ENCODE measurements at places on chromosomes 3 and 15. TPM values are rescaled to one million over a fixed set of nuclear protein-coding genes. Genes with fewer than 3 reads are reported as not detected.
A peak's percentile ranks its signal among the peaks of the same experiment; 100 is the strongest.

- no peak for ATAC-seq
Measured at GRCh38 chr3:71029770-71030169, 553.8 kb downstream of the FOXP1 start.

PROS1 gene
- 1.1 TPM for total RNA-seq

- no peak for ATAC-seq
Measured at GRCh38 chr3:104584682-104585081, 782.0 kb upstream of the ALCAM start.

DNA sequence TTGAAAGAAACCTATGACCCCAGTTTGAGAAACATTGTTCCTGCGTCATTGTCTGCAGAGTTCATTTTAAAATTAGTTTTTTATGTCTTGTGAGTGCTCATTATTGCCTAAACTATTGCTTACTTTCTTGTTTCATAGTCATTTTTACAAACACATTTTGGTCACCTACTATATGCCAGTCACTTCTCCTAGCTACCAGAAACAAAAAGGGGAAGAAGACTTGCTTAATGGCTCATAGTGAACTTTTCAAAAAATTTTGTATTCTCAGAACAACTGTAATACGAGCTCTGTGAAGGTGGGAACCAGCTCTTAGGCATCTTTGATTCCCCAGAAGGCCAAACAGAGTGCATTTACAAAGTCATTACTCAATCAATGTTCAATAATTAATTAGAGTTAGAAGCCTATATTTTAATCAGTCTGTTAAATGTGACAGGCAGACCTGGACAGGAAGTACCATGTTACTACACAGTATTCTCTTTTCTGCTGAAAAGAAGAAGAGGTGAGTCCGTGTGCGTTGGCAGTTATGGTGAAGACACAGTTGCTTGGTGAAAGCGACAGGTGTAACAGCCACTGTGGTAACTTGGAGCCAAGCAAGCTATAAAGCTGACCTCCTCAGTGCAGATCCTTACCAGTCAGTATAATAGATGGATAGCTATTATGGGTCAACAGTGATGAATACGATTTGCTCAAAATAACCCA is 46.6 kb downstream of the DPPA2 start:
- no peak for ATAC-seq

- no peak for ATAC-seq
Measured at GRCh38 chr15:87369269-87369668, 887.3 kb downstream of the NTRK3 start.

GRCh38 chr3:53624061-53624857 is 129.8 kb downstream of the CACNA1D start:
- no peak for ATAC-seq

DNA sequence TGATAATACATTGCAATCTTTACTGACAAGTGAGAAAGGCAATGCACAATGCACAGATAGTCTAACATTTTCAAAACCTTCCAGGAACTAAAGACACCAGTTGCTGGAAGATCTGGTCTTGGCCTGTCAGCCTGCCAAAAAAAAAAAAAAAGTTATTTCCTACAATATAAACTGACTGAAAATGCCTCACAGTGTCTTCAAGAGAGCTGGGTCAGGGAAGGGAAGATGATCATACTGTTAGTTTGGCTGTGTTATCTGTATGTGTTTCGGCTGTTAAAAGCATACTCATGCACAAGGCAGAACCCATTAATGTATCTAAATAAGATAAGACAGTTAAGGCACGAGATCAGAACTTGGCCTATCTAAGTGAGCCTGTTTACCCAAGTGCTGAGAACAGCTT is 673.4 kb downstream of the MECOM start:
- ATAC-seq: no peak

- ATAC-seq: no peak
Measured at GRCh38 chr15:70830615-70831014, 23.3 kb downstream of the LARP6 start.

- no peak for ATAC-seq
Measured at GRCh38 chr3:160044121-160044520, 55.5 kb downstream of the IL12A start.

LYZL4 gene
- not detected for total RNA-seq

- ATAC-seq: peak; percentile 17
Measured at GRCh38 chr3:45113625-45114050, 32.5 kb downstream of the CDCP1 start.

PAQR5 gene
- not detected for total RNA-seq

GRCh38 chr3:100155128-100155527 is 40.8 kb upstream of the FILIP1L start:
- ATAC-seq: no peak

- ATAC-seq: no peak
Measured at GRCh38 chr3:119790369-119790768, 8.5 kb downstream of the NR1I2 start.

DNA sequence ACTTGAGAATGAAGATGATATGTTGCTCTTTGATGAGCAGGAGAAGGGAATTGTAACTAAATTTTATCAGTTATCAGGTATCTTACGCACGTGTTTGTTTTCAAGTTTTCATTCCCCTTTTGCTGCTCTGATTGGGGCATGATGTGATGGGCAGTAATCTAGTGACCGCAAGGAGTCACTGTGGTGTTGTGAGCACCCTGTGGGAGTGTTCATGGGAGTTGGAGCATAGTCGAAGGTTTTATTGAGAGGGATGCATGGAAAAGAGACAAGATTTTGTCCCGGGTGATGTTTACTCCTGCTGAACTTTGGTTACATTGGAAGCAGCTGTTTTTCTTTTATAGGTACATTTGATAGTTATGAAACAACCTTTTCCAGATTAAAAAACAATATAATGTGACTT is 2.1 kb downstream of the FAN1 start:
- ATAC-seq: no peak

DNA sequence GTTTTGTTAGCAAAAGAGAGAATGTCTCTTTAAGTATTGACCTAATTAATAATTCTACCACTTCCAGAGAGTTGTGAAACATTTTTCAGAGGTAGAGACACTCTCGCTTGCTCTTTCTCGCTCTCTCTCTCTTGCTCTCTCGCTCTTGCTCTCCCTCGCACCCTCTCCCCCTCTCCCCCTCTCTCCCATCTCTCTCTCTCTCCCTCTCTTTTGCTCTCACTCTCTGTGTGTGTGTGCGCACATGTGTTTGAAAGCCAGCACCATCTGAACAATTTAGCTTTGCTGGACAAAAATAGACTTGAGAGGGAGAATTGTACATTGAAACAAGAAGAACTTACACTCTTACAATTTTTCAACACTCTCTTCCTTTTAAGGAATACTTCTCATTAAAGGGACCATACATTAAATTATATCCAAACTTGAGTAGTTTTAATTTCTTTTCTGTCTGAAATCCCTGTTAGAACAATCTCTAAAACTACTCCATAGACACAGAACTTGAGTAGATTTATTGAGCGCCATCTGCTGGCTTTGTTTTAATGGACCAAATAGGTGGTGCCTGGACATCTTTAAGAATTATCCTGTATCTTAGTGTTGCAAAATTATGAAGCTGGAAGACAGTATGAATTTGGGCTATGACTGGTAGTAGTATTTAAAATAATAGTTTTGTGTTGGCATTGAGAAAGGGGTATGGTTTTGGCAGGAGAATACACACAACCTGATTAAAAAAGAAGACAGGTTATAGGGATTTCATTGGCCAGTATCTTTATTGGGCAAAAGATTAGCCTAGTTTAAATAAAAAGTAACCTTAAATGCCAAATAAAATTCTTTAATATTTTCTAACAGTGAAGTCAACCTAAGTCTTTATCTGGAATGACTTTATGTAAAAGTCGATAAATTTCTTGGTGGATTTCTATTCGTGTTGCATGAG is 124.6 kb downstream of the AKAP13 start:
- ATAC-seq: peak; percentile 58

GRCh38 chr15:31858026-31858425 is 172.3 kb upstream of the CHRNA7 start:
- ATAC-seq: no peak

ZNF860 gene
- total RNA-seq: 0.91 TPM

DNA sequence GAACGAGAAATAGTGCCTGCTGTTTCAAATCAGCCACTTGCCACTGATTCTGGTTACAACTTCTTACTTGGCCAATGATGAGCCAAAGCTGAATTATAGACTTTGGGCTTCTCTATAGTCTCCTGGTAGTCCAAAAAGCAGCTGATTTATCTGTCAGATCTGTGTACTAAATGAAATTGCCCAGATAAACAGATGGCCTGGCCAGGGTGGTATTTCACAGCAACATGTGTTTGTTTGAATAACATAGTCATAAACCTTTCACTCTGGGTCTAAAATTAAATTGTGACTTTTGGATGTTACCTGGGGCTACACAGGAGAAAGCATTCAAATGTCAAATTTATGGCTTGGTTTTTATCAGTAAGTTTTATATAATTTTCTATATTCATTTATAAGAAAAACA is 147.0 kb downstream of the NECTIN3 start:
- ATAC-seq: no peak

GRCh38 chr3:25572919-25573385 is 91.8 kb downstream of the TOP2B start:
- ATAC-seq: no peak

GHSR gene
- total RNA-seq: not detected

DNA sequence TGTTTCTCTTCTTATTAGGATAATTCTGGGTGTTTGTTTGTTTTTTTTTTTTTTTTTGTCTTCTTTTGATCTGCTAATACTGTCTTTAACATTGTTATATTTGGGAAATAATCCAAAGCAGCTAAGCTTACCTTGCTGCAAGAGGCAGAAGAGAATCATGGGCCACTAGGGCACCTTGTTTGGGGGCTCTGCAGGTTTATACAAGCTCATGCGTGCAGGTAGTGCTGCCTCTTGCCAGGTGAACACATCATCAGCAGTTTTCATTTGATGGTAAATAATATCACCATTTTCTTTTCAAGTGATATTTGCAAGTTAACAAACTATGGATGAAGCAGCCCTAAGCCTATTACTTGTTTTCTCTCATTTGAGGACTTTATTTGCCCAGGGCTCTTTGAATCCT is 37.9 kb downstream of the MAP3K13 start:
- no peak for ATAC-seq

ANKRD28 gene
- 69.3 TPM for total RNA-seq

LMOD3 gene
- total RNA-seq: not detected

LSAMP gene
- not detected for total RNA-seq

DNA sequence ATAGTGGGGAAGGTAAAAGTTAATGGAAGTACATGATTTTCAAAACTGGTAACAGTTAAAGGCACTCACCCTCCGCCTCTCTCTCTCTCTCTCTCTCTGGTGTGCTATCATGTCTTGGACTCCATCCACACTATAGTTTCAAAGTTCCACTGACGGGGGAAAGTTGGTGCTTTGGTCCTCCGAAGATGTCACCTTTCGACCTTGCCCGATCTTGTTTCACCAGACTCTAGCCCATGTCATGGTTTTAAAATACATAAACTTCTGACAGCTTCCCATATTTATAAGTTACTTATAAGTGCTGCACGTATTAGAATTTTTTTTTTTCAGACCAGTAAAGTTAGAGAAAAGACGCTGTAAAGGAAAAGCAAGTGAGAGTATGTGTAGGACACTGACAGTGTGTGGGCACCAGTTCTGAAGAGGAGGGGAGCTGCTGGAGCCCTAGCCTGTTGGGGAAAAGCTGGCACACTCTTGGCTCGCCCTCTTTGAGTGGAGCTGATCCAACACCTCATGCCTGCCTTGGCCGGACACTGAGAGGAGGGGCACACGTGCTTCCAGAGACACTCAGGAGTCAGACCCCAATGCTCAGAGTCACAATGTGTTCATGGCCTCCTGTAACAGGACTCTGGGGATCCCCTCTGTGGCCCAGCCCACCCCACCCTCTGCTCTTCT is 200.5 kb upstream of the TPM1 start:
- no peak for ATAC-seq

- ATAC-seq: no peak
Measured at GRCh38 chr3:18127859-18128681, 297.1 kb downstream of the SATB1 start.

DNA sequence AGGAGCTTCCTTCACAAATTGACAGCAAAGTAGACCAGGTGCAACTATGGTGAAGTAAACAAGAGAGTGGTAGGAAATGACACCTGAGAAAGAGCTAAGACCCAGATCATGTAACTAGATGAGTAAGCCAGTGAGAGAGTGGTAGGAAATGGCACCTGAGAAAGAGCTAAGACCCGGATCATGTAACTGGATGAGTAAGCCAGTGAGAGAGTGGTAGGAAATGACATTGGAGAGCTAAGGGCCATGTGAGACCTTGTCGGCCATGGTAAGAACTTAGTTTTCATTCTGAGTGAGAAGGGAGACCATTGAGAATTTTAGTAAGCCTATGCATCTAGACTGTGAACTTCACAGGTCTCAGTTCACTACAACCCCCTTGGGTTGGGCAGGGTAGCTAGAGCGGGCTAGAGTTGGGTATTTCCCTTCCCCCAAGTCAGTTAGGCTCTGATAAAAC is 5.4 kb upstream of the SENP7 start:
- ATAC-seq: peak; percentile 95

DNA sequence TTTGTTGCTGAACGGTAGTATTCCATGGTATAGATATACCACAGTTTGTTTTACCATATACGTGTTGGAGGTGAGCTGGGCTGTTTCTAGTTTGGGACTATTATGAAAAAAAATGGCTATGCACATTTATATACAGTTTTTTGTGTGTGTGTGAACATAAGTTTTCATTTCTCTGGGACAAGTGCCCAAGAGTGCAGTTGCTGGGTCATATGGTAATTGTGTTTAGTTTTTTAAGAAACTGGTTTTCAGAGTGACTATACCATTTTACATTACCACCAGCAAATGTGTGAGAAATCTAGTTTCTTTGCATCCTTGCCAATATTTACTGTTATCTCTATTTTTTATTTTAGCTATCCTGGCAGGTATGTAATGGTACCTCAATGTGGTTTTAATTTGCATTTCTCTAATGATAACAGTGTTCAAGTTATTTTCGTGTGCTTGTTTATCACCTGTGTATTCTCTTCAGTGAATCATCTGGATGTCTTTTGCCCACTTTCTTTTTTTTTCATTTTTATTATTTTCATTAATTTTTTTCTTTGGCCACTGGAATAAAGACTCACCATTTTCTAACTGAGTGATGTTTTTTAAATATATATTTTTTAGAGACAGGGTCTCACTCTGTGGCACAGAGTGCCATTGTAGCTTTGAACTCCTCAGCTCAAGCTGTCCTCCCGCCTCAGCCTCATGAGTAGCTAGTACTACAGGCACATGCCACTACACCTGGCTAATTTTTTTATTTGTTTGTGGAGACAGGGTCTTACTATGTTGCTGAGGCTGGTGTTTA is 75.3 kb downstream of the ZNF609 start:
- ATAC-seq: peak; percentile 24

DNA sequence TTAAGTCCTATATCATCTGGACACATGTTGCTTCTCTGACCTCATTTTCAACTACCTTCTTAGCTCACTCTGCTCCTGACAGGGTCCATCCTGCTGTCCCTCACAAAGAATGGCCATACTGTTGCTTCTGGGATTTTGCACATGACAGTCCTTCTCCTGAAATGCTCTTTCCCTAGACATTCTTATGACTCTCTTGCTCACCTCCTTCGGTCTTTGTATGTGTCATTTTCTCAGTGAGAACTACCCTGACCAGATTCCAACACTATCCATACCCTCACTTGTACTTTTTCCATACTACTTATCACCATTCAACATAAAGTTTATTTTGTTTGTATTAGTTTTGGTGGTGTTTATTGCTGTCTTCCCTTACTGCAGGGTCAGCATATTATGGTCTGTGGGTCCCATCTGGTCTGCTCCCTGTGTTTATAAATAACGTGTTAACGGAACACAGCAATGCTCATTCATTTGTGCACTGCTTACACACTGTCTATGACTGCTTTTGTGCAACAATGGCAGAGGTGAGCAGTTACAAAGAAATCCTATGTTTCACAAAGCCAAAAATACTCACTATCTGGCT is 159.5 kb downstream of the SPATA16 start:
- ATAC-seq: no peak
